ENCODE measurements at places on chromosomes 2 and 18.

DNA sequence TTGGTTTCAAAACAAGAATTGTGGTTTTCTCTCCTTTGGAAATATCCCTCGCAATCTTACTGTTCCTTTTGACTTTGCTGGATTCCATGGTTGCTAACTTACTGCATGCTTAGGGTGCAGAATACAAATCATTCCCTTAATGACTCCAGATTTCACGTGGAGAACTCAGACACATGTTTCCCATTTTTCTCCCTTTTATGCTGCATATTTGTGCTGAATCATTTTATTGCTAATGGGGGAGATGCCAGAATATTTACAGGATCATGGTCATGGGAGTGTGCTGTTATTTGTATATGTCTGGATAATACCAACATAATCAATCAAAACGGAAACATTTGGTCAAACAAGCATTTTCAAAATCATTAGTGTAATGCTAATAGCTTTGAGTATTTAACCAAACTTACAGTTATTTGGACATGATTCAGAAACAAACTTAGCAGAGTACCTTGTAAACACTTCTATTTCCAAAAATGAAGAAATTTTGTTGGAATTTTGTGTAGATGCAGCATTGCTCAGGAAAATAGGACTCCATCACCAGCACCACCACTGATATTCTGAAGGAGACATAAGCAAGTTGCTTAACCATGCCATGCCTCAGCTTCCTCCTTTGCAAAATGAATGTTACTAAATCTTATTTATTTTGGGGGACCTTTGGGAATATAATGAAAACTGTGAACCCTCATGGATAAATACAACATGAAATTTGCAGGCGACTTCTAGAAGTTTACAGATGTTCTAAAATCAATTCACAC lies 122.5 kb upstream of the RND3 start:
- DNase-seq, result no peak

GRCh38 chr2:230254152-230254881 lies 28.8 kb downstream of the SP140 start:
- DNase-seq, result no peak

DNA sequence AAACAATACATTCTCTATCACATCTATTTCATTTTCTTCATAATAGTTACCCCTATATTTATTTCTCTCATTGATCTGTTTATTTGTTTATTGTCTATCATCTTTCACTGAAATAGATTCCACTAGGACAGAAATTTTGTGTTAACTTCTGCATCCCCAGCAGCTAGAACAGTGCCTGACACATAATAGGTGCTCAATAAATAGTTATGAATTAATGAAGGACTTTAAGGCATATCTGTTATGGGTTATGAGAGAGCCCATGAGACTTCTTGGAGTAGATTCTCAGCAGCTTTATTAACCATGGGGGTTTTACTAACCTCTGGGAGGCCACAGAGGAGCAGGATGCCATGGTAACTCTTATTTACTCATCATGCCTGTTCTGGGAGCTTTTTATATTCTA lies 144.6 kb downstream of the CDC42EP3 start:
- no peak for DNase-seq

DNA sequence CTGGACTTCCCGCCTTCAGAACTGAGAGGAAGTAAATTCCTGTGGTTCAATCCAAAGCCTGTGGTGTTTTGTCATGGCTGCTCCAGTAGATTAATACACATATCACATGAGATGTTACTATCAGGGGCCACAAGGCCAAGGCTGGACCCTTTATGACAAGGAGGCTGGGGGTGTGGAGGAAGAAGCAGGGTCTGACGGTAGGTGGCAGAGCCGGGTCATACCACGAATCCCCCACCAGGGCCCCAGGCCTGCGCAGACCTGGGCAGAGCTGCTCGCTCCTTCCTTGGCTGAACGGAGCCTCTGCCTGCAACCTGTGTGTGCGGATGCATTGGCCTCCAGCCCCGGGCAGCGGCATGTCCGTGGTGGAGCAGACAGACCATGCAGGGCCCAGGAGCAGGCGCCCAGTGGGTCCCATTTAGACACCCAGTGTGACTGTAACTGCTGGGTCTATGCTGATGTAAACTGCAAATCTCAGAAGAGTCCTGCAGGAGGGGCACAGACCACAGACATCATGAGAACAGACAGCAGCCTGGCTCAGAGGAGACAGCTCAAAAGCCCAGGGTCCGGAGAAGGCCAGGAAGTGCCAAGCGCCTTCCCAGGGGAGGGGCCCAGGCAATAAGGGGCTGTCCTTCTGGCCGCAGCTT lies 155.2 kb downstream of the PXDN start:
- no peak for DNase-seq

DNA sequence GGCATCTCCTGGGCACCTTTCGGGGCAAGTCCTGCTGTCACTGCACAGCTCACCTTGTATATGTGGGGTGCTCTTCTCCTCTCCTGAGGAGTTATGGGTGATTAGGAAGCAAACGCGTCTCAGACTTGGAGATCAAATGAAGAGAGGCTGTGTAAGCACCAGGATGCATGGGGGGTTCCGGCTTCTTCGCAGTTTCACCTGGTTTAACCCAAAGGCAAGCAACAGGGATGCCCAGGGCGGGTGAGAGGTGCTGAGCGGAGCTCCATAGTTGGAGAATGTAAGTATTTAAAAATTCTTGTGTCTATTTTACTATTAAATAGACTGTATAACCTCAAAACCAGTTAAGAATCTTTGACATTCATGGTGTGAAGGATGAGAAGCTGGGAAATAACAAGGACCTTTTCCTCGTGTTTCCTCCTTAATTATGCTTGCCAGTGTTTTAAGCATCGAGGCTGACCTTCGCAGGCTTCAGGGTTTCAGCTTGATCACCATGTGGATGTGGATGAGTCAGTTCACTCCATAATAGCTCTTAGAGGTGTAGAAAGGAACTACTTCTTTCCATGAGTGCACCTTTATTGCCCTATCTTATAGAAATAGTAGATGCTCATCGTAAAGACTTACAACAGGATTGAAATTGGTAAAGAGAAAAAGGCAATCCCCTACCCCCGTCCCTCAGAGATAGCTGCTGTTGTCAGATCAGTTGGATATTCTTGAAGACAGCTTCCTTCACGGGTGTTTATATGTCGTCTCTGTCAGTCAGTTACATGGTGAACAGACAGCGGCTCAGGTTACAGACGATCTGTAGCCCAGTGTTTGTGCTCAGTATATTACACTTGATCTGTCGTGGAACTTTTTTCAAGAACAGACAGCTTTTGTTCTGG lies 201.1 kb downstream of the AGAP1 start:
- no peak for DNase-seq

DNA sequence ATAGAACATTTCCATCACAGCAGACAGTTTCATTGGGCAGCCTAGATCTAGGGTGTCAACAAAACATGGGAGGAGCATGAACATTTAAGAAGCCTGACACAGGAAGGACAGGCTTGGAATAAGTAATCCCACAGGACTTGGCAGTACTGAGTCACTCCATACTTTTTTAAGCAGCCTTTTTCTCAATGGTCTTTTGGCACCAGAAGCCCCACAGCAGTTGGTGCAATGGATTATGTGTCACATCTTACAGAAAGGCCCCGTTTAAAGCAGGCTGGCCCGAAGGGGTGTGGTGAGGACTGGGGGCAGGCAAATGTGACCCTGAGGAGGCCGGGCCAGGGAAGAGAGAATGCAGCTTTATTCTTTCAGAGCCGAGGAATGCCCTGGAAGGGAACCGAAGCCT lies 26.6 kb downstream of the SPTBN1 start:
- DNase-seq, result no peak

DNA sequence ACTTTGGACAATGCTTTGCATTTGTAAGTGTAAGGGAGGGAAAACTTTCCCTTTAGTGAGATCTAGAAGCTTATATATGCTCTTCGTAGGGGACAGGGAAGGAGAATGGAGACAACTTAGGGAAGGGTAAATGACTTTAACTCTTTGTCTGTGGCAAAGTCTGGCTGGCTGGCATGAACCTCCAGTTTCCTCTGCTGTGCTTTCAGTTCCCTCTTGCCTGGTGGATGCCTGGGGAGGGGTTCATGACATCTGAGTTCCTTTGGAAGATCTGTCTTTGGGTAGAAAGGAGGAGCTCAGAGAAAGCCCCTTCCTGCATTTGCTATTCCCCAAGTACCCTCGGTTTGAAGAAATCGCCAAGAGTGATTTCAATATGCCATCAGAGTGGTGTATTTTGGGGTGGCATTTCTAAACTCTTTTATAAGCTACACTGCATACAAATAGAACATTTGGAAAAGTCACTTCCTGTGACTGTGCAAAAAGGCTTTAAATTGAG lies 143.6 kb downstream of the VAPA start:
- peak; percentile 80 for DNase-seq

- no peak for DNase-seq
These were observed 484.5 kb upstream of the ZNF804A start for GRCh38 chr2:184113696-184114403.

DNA sequence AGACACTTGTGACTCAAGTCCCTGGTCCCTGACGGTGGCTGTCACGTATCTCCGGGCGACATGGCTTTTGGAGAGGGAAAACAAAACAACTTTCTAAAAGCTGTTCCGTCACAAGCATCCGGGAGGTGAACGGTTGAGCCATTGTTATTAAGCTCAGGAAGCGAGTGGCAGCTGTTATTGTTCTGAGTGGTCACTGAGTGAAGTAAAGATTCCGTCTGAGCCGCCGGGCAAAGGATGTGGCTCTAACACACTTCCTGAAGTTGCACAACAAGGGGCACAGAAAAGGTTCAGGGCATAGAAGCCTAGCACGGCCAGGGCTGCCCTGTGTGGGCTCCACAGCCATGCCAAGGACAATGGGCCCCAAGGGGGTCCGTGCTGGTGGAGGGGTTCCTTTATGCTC lies 24.3 kb downstream of the INPP5D start:
- DNase-seq, result peak; percentile 98

DNA sequence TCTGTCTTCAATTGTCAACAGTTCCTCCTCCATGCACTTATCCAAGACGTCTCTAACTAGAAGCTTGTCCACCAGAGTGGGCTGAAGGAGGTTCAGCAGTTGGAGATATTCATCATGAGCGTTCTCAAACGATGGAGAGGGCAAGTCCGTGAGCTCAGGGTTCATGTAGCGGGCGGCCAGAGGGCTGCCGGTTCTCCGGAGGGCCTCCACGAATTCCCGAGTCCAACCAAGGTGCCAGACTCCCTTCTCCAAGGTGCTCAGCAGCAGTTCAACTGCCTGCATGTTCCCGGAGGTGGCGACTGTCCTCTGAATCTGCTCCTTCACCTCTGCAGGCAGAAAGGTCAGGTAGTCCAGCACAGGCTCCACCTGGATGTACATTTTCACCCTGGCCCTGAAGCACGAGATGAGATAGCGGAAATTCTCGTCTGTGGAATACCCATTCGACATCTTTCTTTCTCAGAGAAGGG lies 590 bp downstream of the IFIH1 start:
- DNase-seq, result peak; percentile 11

GRCh38 chr2:46273919-46274318 lies 23.3 kb upstream of the EPAS1 start:
- no peak for DNase-seq

DNA sequence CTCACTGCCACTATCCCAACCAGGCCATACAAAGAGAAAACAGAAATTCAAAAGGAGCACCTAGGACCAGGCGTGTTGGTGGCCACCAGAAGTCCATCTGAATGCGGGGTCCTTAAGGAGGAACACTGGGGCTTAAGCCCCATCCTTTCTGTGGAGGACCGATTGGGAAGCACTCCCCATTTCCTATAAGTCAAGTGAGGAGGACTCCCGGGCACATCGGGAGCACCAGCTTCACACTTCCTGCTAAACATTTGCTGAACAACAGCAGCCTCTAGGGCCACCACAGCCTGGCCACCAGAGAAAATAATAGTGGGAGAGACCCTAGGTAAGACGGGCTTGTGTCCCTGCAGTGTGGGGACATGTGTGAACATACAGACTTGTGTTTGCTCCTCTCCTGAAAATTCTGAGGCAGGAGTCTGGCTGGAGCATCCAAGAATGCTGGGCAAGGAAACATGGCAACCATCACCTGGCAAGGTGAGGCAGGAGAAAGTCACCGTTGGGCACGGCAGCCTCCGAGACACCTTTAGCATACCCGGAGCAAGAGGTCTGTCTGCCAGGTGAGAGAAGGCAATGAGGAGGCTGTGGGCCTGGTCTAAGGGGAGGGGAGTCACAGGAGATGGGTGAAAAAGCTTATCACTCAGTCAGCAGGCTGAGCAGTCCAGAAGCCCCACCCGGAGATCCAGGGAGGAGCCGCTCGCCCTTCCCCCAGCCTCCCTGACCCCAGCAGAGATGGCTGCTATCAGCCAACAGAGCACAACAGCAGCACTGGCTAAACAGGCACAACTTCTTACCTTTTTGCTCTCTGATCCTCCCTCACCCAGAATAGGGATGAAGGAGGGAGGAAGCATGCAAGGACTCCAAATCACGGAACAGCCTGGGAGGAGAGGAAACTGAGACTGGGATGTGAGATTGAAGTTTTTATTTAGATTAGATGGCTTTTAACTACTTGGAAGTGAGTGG lies 282.3 kb downstream of the EIPR1 start:
- DNase-seq, result no peak

DNA sequence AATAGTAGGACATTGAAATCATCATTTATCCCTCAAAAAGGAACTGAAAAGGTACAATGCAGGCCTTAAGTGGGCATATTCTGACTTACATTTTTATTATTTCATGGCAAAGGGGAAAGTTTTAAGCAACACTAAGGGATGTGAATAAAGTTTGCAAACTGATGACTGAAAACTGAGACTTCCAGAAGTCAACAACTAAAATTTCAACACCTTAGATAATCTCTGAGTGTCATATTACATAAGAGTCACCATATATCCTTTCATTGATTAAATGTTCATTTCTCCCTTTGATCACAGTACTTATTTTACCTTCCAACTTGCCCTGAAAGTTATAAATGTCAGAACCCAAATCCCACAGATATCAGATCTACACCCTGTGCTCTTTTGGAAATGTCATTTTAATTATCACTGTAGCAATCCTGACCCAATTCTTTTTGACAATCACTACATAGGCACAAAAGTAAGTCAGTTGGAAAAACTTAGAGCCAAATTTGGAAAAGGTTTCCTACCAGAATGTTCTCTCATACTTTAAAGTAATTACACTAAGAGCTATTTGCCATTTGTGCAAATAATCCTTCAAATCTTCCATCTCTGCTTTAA lies 44.4 kb upstream of the RNU4ATAC start:
- no peak for DNase-seq

DNA sequence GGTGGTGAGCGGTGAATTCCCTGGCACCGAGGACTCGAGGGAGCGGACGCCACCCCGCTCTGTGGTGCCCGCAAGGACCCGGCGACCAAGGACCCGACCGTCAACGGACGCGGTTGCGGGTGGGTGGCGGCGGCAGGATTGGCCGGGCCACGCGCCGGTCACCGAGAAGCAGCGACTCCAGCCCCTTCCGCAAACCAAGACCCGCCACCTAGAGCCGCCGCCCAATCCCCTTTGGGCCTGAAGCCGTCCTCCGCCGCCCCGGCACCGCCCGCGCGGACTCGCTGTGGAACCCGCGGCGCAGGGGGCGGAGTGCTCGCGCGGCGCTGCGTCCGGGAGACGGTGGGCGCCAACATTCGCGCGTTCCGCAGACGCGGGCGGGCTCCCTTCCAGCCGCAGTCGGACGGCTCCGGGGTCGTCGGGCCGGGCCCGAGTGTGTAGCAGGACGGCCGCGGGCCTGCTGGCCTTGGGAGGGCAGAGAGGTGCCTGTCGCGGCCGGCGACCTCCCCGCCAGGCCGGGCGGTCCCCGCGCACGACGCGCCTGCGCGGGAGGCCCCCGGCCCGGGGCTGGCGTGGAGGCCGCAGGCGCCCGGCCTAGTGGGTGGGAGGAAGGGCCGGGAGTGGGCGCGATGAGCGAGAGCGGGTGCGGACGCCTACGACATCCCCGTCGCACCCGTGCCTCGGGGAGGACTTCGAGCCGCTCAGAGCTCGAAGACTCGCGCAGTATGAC lies at the start of the genes FAM228B and PFN4:
FAM228B (plus strand) TSS at position 275 of the 727 bp plus-strand sequence. CDS start 893 bp downstream, outside the sequence.
PFN4 (minus strand) TSS at position 140 of the 727 bp plus-strand sequence. CDS start 799 bp downstream, outside the sequence.
- DNase-seq, result peak; percentile 75

GRCh38 chr2:96867756-96868554 lies 1.9 kb downstream of the SEMA4C start:
- DNase-seq, result no peak

Measured in MV-4-11 (cell line).